ENCODE measurements at places on chromosomes 16 and 17.

- no peak for DNase-seq
These were observed 256.0 kb downstream of the PMP22 start for GRCh38 chr17:15009087-15009486.

GRCh38 chr17:57888311-57889216 is 38.7 kb upstream of the MRPS23 start:
- DNase-seq: no peak

DNA sequence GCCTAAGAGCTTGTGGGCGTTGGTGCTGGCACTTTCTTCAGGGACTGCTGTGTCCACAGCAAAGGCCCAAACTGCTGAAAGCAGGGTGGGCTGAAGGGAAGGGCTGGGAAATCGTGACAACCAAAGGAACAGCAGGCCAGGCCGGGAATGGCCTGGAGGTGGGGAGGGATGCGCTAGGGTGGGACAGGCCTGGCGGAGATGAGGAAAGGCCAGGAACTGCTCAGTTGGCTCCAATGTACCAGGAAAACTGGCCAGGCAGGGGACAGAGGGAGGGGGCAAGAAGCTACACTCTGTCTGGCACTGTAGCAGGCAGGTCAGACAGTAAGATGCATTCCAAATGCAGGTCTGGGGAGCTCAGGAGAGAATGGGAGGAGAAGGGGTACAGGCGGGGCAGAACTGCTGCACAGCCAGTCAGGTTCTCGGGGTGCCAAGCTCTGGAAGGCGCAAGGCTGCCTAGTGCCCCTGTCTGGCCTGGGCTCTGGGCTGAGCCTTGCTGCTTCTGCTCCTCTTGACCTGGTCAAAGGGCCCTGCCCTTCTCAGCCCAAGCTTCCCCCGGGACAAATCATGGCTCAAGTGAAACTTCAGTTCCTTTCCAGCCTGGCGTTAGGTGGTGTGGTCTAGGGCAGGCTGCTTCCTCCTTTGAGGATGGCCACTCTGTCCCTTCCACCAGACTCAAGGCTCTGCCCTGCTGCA is 7.3 kb downstream of the PNMT start:
- no peak for DNase-seq

DNA sequence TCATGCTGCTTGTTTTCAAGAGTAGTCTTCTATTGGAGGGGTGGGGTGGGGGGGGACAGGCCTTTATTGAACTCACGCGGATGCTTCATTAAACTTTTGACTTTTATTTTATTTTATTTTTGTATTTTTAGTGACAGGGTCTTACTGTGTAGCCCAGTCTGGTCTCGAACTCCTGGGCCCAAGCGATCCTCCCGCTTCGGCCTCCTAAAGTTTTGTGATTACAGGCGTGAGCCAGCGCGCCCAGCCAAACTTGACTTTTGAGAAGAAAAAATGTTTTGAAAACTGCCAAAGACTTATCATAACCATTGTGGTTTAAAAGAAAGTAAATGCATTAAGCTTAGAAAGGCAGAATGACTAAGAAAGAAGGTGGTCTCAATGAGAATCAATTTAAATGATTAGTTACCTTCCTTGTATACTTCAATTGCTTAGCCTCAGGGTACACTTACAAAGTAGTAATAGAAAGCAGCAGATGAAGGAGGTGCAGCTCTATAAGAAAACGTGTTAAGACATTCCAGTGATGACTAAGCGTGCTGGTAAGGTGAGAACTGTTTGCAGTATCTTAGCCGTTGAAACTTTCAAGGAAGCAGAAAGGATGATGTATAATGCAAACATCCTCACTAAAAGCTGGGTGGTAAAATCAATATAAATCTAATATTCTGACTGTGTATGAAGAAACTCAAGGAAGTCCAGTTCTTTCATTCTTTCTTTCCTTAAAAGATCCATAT is 1.2 kb downstream of the AP2B1 start:
- no peak for DNase-seq

DNA sequence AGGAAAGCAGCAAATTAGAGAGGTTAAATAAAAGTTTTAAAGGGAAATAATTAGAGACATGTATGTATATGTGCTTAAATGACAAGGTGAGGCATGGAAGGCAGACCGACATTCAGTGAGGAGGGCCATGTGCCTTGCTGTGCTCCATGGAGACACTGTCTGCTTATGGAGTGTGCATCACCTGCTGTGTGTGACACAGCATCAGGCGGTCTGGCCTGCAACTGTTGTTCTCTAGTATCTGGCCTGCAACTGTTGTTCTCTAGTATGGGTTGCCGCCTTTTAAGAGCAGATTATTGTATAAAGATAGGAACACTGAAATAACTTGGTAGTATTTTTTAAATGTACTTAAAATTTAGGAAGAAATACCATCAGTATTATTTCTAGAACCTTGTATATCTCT is 225.1 kb downstream of the LGALS9B start:
- DNase-seq: no peak

GRCh38 chr16:86679490-86679889 is 101.1 kb downstream of the FOXL1 start:
- DNase-seq: no peak

DNA sequence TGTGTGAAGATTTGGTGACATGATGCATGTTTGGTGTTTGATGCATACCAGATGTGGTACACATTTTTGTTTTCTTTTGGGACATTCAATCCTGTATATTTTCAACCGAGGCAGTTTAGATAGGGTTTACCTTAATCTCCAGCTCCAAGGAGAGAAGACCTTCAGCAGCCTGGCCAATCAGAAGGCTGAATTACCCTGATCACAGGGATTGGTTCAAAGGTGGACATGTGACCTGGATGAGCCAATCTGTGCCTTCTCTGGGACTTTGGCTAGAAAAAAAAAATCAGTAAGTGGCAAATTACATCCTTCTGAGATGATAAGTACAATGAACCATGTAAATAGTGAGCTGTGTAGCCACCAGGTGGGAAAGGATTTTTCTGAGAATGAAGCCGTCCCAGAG is 205.1 kb downstream of the SHISA9 start:
- no peak for DNase-seq

DNA sequence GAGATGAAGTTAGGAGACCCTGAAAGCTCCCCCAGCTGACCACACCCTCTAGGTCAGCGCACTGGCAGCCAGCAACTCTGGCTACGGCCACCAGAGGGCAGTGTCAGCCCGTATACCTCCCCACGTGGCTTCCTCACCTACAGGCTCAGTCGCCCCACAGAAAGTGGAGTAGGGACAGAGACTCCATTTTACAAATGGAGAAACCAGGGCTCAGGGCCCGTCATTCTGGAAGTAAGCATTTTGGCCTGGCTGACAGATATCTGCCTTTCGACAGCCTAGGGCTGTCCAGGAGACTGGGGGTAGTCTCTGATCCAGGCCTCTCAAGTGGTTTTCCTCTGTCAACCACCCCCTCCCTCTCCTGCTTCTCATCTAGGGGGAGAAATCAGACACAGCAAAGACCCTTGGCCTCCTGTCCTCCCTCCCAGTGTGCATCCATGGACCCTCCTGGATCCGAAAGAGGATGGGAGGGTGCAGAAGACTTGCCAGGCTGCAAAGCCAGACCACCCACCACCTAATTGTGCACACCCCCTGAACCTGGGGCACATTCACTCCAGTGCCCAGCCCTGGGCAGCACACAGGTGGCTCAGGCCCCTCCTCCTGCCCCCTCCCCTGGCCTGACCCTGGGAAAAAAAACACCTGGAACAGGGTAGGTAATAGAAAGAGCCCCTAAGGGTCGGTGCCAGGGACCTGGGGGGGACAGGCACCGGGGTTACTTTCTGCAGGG is 3.8 kb upstream of the HAP1 start:
- peak; percentile 71 for DNase-seq

DNA sequence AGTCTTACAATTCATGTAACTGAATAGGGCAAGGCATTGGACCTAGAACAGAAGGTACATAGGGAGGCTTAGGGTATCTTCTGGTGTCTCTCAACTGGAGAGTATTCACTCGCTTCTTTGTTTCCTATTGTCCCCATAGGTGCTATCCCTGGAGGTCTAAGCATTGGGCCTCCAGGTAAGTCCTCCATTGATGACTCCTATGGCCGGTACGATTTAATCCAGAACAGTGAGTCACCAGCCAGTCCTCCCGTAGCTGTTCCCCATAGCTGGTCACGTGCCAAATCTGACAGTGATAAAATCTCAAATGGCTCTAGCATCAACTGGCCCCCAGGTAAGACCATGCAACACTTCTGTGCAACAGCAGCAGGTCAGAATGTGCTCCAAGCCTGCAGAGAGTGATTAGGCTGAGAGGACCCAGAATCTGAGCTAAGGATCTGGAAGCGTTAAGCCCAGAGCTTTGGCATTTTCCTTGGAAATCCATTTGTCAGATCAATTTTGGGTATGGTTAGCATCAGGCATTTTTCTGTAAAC is 35.7 kb downstream of the TMC6 start:
- DNase-seq: no peak

DNA sequence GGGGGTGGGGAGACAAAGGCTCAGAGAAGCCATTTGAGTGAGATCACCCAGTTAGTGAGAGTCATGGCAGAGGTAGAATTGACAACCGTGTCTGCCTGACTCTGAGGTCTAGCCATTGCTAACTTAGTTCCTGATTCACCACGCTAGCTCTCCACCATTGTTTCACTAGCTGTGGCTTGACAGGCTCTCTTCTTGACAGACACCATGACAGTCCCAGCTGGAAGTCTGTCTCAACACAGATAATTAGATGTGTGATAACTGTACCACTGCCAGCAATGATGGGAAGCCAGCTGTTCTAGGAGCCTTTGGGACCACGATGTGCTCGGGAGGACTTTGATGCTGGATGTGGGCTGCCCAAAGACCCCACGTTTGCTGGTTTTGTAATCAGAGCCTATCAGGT is 170.5 kb upstream of the CACNG3 start:
- DNase-seq: no peak

DNA sequence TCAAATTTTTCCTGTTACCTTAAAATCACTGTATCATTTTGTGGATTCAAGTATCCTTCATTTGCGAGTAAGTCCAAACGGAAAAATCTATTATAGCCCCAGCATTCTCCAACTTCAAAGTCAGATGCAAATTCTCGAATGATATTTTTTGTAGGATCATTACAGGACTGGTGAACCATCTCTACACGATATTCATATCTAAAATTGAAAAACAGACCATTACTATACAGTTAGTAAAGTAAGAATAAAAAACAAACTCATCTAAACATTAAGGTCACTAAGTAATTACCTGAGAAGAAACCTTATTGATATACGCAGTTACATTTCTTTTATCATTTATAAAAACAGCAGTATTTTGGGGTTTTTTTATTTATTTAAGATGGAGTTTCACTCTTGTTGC is 49.8 kb downstream of the TRIM37 start:
- no peak for DNase-seq

GRCh38 chr16:70512456-70512855 is 10.9 kb downstream of the COG4 start:
- no peak for DNase-seq

GRCh38 chr17:66952031-66952524 is 12.4 kb upstream of the CACNG4 start:
- DNase-seq: no peak

- DNase-seq: no peak
These were observed 19.0 kb upstream of the PMP22 start for GRCh38 chr17:15284107-15284506.

DNA sequence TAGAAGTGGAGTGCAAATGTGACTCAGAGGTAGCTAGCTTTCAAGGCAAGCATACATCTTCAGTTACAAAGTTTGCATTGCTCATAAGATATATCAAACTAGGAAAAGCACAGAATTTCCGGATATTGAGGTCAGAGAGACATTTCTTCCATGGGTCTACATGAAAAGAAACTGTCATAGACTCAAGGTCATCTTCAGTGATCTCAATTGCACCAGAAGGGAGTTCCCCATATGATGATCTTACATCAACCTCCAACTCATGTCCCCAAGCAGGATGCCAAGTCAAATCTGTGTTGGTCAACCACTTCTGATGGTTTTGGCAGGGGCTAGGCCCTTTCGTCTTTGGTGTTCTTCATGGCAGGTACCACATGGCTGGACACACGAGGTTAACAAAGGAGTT is 459.9 kb upstream of the MAF start:
- no peak for DNase-seq

GRCh38 chr17:49180303-49180702 is 30.1 kb downstream of the GNGT2 start:
- DNase-seq: peak; percentile 63

GRCh38 chr17:44353672-44354331 is 8.7 kb downstream of the GRN start:
- no peak for DNase-seq

DNA sequence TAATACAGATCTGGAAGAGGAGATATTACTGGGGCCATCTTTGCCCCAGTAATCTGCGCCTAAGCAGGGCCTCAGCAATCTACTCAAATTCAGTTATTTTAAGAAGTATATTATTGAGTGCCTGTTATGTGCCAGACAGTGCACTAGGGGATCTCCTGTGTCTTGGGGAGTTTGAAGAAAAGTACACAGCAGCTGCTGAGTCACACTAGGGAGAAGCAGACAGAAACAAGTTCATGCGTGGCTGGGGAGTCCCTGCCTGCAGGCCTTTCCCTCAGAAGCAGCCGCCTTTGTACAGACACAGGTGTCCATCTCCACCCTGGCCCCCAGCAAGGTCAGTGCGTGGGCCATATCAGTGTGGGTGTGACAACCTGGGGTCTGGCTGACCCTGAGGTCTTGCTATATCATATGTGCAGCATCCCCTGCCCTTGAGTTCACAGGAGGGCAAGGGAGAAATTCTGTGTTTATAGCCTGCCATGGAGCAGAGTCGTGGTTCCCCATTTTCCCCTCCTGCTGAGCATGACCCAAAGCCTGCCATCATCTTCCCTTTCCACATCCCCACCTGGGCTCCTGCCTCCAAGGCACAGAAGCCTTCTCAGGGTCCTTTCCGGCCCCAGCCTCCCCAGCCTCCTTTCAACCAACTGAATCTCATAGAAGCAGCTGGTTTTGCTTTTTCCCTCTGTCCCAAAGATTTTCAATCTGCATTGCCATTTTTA is 229.9 kb upstream of the SDK2 start:
- DNase-seq: no peak

DNA sequence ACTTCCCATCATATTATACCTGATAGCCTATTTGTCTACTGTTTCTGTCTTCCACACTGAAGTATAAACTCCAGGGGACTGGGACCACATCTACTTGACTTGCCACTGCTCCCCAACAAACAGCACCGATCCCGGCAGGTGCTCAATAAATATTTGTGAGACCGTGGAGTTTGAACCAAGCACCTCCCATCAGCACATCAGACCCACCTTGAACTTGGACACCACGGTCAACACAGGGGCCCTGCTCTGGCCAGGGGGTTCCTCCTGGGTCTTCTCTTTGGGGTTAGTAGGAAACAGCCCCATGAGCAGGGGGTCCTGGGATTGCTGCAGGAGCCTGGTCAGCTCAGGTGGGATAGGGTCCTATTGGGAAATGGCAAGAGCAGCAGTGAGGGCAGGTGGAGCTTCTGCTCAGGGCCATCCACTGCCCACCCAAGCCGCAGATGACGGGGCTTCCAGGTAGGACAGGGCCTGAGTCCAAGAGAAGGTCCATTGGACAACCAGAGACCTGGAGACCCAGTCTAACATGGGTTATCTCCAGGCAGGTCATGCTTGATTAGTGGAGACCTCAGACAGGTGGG is 19.9 kb downstream of the ZNHIT3 start:
- no peak for DNase-seq

- no peak for DNase-seq
These were observed 142.1 kb downstream of the HS3ST3B1 start for GRCh38 chr17:14442798-14443528.
